ENCODE measurements at places on chromosomes 2 and 18.

DNA sequence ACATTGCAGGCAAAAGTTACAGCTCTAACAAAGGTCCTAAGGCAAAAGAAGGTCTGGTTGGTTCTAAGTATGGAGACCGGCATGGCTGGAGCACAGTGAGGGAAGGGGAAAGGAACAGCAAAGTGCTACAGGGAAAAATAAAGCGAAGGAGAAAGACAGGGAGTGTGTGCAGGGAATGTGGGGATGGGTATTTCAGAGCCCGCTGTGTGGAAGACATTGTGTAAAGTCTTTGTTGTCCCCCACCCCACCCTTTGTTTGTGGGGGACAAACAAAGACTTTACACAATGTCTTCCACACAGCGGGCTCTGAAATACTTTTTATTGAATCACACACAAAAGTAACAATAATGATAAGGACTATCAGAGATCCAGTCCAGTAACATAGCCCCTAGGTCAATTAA is 28.9 kb upstream of the C2orf15 start:
- no peak for DNase-seq

- DNase-seq: no peak
These were observed 322.1 kb upstream of the MEX3C start for GRCh38 chr18:51519571-51519970.

DNA sequence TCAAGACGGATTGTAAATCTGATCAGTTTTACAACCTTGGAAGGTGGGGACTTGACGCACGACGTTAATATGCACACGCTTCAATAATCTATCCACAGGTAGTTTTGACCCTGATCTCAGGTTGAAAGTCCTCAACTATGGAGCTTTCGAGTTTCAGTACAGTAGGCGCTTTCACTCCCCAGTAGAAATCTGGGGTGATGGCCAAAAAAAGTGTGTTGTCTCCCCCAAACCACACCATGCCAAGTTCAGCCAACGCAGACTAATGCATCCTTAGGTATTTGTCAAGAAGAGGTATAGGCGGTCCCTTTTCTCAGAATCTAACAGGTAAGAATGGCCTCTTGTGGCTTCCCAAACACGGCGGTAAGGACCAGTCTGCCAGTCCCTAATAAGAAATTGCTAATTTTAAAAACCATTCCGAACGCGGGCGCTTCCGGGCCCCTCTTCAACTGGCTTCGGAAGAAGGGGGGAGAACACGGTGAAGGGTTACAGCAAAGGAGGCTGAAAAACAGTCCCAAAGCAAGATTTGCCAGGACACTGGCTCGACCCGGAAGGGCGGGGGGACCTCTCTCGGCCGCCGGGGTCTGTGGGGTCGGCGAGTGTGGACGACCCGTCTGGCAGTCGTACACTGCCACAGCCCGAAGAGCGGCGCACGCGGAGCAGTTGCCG is 659 bp downstream of the FAM210A start:
- DNase-seq: no peak

GRCh38 chr2:35963824-35964223 is 391.8 kb upstream of the CRIM1 start:
- DNase-seq: no peak

- DNase-seq: no peak
These were observed 132.2 kb upstream of the ITGB6 start for GRCh38 chr2:160332318-160332717.
